SW480 (cell line): ENCODE measurements at places on chromosomes 7 and 10.

- peak; percentile 16 for DNase-seq
Measured at GRCh38 chr7:143518521-143518920, 40.8 kb downstream of the TAS2R41 start.

- no peak for DNase-seq
Measured at GRCh38 chr7:45253368-45253767, 95.8 kb downstream of the RAMP3 start.

- no peak for DNase-seq
Measured at GRCh38 chr7:116334555-116334954, 124.2 kb downstream of the TES start.

DNA sequence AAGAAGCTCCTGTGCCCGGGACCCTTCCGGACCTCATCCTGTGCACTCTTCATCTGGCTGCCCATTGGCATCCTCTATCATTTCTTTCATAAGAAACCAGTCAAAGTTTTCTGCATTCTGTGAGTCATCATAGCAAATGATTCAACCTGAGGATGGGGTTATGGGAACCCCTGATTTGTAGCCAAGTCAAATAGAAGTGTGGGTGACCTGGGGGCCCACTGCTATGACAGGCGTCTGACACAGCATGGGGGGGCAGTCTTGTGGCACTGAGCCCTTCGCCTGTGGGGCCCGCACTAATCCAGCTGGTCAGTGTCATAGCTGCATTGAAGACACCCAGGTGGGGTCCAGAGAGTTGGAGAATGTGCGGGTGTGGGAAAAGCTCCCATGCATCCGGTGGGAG lies 230.4 kb downstream of the USP6NL start:
- no peak for DNase-seq

DNA sequence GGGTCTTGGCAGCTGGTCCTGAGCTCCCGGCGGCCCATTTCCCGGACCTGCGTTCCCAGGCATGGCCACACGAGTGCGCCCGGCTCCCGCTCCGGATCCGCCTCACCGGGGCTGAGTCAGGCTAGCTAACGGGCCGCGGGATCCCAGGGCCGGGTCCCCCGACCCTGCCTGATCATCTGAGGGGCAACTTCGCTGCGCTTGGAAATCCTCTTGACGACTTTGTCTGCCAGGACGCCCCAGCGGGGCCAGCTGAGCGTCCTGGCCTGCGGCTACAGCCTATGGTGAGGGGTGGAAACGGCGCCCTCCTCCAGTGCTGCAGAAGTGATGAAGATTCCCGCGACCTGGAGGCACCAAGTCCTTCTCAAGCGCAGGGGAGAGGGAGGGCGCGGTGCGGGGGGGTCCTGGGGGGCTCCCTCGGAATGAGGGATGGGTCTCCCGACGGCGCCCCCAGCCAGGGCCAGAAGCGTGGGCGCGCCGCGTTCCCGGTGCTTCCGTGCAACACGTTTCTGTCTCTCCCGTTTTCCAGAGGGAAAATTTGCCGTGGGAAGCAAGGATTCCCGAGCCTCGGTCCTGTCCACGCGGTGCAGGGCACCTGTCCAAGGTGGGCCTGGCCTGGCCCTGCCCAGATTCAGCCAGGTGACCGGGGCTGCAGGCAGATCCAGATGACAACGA lies 212.4 kb downstream of the CCSER2 start:
- no peak for DNase-seq
